ENCODE measurements at places on chromosomes 5 and 9.

DNA sequence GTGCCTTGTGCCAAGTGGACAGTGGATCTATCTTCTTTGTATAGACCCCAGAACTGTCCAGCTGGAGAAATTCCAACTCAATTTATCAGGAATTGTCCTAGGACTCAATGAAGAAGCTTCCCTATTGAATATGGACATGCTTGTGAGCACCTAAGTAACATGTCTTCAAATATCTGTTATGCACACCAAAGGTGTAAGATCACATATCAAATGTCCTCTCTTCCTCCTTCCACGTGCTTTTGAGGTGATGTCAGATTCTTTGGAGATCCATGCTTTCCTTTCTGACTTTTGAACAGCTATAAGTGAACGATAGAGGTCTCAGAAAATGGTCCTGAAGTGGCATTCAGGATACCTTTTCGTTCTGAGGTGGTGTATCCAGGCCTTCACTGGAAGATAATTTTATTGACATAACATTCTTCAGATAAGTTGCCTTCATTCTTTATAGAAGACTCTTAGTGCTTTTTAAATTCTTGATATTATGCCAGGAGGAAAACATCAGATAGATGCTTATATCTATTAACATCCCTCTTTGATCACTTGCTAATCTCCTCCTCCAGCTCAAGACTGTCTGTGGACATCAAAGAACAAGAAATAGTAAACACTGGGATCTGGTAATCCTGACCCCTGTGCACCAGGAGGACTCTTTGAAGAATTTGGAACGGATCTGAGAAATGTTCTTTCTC, 246.4 kb downstream of the SMARCA2 start:
- no peak for DNase-seq

DNA sequence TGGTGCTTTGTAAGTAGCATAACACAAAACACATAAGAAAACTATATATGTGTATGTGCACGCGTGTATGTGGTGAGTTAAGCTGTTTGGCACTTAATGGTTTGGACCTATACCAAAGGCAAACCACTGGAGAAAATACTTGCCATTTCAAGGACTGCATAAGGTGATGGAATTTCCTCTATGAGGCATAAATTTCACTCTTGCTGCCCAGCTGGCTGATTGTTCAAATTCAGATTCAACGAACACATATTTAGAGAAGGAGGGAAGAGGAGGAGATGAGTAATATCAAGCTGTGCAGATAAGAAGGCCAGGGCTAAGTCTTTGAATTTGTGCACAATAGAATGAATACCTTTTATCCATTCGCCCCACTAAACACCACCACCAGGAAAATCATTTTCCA, 470.6 kb upstream of the MPDZ start:
- no peak for DNase-seq

GRCh38 chr5:76449606-76450005, 46.5 kb downstream of the IQGAP2 start:
- DNase-seq, result no peak

- peak; percentile 82 for DNase-seq
These were observed at the start of gene JADE2 for GRCh38 chr5:134524826-134525682. Gene JADE2 (plus strand): TSS chr5:134525670. CDS start chr5:134535858, 10,188 bp downstream.

DNA sequence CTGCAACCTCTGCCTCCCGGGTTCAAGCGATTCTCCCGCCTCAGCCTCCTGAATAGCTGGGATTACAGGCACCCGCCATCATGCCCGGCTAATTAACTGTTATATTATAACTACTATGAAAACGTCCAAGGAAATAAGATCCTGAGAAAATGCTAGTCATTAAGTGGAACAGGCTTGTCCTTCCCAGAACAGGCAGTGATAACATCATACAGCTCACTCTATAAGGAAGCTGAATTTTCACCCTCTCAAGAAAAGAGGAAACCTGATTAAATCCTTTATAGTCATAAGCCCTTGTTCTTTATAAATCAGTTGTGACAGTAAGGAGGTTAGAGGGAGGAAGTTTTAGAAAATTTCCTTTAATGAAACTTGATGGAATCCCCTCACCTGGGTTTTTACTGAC, 163.9 kb upstream of the CLINT1 start:
- no peak for DNase-seq

Data from hippocampal formation (tissue), 2 donors.